ENCODE measurements at places on chromosomes 7 and 10. TPM values are rescaled to one million over a fixed set of nuclear protein-coding genes. Genes with fewer than 3 reads are reported as not detected.

CYP3A4 gene
- total RNA-seq = not detected

AUTS2 gene
- 2.4 TPM for total RNA-seq

CHST12 gene
- total RNA-seq = 1.8 TPM

DNA sequence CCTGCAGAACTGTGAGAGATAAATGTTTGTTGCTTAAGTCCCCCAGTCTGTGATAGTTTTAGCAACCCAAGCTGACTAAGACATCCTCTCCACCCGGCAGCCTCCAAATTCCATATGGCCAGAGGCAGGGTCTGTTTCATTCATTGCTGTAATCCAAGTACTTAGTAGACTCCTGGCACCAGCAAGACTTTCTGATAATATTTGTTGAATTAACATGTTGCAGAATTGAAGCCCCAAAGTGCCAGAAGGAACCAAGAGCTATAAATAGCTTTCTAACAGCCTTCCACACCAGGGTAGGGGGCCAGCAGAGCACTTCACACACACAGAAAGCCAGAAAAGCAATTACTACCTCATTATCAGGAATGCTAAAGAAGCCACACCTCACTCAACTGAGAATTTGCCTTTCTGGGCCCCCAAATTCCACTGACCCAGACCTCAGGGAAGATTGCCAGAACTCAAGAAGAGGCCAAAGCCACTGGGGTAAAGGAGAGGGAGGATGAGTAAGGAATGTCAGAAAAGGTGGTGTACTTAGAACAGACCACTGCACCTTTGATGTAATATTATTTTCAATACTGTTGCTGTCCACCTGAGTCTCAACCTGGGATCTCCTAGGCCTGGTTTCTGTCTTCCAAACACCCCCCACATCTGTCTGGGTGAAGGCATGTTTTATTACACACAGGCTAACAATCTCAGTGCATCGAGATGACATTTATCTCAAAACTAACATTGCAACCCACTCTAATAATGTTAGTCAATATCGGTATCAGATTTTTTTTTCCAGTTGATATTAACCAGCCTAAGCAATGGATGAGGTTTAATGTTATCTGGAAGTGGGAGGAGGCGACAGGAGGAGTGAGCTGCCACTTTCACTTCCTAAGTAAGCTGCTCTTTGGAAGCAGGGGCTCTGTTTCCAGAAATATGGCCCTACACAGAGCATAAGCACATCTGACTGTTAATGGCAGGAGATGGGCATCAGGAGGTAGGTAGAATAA lies 5.5 kb downstream of the NOD1 start:
- no peak for DNase-seq

- no peak for DNase-seq
Measured at GRCh38 chr10:126199221-126199998, 188.9 kb downstream of the ADAM12 start.

DNA sequence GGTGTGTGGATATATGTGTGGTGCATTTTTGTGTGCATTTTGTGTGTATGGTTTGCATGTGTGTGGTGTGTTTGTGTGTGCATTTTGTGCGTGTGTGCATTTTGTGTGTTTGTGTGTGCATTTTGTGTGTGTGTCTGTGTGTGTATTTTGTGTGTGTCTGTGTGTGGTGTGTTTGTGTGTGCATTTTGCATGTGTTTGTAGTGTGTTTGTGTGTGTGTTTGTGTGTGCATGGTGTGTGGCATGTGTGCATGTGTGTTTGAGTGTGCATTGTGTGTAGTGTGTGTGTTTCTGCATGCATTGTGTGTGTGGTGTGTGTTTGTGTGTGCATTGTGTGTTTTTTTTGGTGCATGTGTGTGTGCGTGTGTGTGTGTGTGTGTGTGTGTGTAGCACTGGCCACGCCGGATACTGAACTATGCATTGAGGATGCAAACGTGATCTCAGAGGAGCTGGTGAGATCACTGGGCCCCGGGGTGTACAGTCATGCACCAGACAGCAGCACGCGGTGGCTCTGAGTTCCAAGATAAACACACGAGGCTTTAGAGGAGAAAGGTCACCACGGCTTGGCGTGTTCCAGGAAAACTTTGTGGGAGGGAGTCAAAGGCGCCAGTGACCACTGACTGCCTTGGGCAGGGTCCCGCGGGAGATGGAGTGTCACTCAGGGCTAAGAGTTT lies 106.6 kb upstream of the SHH start:
- no peak for DNase-seq

GHRHR gene
- not detected for total RNA-seq

PPP1R9A gene
- not detected for total RNA-seq

DNA sequence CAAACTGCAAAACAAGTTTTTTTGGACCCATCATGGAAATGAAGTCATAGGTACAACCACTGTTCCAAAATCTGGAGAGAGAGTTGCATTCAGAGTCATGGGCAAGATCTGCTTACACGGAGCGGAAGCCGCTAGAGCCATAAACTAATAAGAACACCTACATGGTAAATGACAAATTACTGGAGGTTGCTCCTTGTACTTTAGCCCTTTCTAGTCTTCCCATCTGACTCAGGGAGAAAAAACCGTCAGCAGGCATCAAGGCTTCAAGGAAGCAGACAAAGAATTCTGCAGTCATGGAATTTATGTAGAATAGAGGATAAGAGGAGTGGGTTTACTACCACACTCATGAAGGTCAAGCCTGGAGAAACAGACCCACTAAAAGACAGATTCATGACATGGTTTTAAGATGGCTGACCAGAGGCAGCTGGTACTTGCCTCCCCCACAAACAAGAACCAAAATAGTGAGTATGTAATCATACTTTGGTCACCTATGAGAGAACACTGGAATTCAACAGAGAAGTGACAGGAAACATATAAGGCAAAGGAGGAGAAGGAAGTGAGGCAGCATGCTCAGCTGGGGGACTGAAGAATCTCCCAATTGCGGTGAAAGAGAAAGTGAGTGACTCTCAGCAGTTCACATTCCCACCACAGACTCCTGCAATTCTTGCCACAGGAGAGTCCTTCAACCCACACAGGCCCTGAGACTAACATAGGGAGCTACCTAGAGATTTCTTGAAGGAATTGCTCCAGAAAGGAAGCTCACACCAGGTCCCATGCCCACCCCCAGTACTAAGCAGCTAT lies 42.4 kb upstream of the ASAH2 start:
- DNase-seq = no peak

PNLIPRP3 gene
- total RNA-seq = not detected

DNA sequence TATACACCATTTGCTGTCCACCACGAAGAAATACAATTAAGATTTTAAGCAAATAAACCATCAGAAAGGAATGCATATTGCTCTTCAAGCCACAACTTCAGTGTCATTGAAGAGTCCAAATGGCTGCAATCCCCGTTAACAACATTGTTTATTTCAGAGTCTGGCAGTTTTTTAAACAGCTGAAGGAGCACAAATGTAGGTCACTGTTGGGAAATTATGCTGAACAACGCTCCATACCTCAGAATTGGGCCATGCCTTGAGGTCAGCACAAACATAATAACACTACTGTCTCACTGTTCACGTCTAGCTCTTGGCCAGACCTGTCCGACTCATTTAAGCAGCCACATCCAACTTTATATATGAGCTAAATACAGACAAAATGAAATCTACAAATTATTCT lies 453.9 kb upstream of the GHITM start:
- DNase-seq = no peak

- peak; percentile 23 for DNase-seq
Measured at GRCh38 chr7:116576350-116577319, 51.8 kb downstream of the CAV1 start.

DNA sequence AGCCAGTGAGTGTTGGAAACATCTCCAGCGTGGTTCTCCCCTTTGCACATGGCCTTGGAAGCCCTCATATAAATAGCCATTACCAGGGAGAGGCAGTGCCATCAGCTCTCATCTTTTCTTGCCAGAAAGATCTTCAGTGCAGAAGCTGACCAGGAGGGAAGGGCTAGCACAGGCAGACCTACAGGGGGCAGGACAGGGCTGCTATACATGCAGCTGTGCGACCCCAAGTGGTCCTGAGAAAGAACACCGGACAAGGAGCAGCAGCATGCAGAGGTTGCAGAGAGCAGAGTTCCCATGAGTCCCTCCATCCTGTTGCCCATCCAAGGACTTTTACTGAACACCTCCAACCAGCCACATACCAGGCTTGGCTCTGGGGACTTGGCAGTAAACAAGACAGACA lies 17.1 kb downstream of the GRID1 start:
- DNase-seq = no peak

DNA sequence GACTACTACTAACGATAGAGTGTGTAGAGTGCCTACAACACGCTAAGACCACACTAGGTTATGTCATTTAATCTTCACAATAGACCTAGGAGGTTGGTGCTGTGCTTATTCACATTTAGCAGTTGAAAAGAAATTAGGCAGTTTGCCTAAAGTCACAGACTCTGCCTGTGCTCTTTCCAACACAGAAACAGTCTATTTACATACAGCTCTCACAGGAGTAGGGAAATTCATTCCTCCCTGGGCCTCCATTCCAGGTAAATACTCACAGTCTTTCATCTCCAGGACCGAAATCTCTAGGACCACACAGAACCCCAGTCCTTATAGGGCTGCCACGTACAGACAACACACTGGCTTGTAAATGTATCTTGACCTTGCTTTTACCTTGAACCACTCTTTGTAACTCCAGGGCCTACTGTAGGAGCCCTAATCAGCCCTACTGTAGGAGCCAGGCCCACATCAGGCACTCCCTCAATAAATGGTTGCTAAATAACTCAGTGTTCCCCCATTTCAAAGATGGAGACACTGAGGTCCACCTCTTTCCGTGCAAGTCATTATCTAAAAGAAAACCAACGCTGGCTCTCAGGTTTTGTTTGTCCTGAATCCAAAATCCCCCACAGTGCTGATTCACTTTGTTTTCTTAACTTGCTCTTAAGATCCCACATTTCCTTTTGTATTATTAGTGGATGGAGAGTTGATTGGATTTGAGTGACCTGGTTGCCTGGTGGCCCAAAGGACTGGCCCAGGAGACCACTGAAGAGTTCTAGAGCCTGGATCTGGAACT lies 146.9 kb downstream of the KCNMA1 start:
- no peak for DNase-seq

- no peak for DNase-seq
Measured at GRCh38 chr10:90480466-90480865, 377.4 kb downstream of the HTR7 start.

GRCh38 chr7:91636728-91637127 lies 243.8 kb downstream of the MTERF1 start:
- DNase-seq = no peak

CDCA7L gene
- total RNA-seq = 86.9 TPM

IDI2 gene
- total RNA-seq = not detected

SSC4D gene
- 0.79 TPM for total RNA-seq

GRCh38 chr10:84993251-84994035 lies 665.1 kb downstream of the CCSER2 start:
- DNase-seq = no peak

CACNB2 gene
- not detected for total RNA-seq

GRCh38 chr7:23533238-23533604 lies 1.4 kb upstream of the TRA2A start:
- no peak for DNase-seq

ATRNL1 gene
- not detected for total RNA-seq

DNA sequence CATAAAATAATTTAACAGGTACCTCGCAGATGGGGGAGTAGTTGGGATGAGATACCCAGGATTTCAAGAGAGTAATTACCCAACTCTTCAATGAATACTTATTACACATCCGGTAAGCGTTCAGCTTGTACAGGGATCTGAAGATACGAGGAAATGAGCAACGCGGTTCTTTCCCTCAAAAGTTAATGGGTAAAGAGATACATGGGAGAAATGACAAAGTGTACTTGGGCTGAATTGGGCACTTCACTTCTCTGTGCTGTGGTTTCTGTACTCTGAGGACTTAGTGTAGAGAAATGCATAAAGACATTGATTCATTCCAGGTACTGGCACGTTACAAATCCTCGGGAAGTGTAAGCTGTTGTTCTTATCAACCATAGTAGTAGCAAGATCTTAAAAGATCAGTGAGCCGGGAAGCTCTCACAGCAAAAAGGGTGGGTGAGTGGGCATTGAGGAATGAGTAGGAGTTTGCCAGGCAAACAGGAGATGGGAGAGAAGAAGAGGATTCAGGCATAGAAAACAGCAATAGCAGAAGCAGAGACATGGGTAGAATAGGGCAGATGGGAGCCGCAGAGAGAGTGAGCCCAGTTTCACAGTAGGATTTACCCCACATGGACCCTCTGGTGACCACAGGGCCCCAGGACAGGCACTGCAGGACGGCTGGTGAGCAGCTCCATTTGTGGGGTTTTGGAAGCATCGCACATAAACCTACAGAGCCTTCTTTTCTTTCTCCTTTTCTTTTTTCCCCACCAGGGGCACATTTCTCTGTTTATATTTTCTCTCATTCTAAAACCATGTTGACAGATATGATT lies 304.3 kb upstream of the PITRM1 start:
- no peak for DNase-seq

DNA sequence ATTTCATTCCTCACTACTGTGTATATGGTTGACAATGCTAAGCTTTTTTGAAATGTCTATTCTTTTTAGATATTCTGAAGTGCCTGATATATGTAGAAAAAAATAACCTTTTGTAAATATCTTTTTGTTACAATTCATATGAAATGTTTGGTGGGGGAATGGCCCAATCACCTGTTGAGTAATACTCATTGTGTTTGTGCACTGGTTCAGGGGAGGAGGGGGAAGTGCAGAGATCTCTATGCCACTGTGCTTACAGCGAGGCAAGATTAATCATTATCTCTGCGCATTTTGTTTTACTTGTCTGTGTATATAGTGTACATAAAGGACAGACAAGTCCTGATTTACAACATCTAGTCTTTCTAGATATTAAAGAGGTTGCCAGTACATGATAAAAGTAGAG lies 25.2 kb downstream of the NUP42 start:
- DNase-seq = no peak

KIAA1217 gene
- 0.53 TPM for total RNA-seq

PRKCQ gene
- total RNA-seq = 32.9 TPM

- no peak for DNase-seq
Measured at GRCh38 chr7:105245398-105246114, 143.2 kb downstream of the SRPK2 start.

- DNase-seq = no peak
Measured at GRCh38 chr7:49845626-49846025, 72.2 kb downstream of the VWC2 start.

ANKRD1 gene
- total RNA-seq = not detected

- no peak for DNase-seq
Measured at GRCh38 chr7:85191383-85191782, 4.5 kb upstream of the SEMA3D start.

GRCh38 chr7:99249985-99250575 lies 22.6 kb upstream of the MYH16 start:
- no peak for DNase-seq

- no peak for DNase-seq
Measured at GRCh38 chr7:107071129-107071528, 26.6 kb downstream of the PRKAR2B start.

AOC1 gene
- total RNA-seq = not detected

- DNase-seq = no peak
Measured at GRCh38 chr7:102898532-102898859, 14.3 kb upstream of the LRRC17 start.

Measured in activated CD4-positive, alpha-beta T cell treated with anti-CD3 and anti-CD28 coated beads for 36 hours (primary cell).